Esophagus squamous epithelium (tissue), 5 donors: ENCODE measurements at places on chromosomes 5 and 9.

- no peak for DNase-seq
Measured at GRCh38 chr5:33470544-33470943, 29.8 kb downstream of the TARS1 start.

DNA sequence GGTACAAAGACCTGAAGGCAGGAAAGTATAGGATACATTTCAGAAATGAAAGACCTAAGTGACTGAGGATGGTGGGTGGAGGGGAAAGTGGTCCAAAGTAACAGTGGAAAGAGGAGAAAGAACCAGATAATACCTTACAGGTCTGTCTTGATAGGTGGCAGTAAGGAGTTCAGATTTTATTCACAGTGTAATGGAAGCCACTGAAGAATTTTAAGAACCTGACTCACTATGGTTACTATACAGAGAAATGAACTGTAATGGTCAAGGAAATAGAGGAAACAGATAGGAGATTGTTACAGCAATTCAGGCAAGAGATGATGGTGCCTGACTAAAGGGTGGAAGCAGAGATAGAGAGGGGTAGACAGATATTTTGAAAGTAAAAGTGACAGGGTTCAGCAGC is 46.5 kb downstream of the EPB41L4A start:
- no peak for DNase-seq

- DNase-seq: no peak
Measured at GRCh38 chr5:150778517-150779396, at the start of gene SMIM3. Gene SMIM3, plus strand, starts transcription at chr5:150778757. Its CDS starts 16,684 bp downstream, at chr5:150795441.

- no peak for DNase-seq
Measured at GRCh38 chr5:78215972-78216371, 78.5 kb downstream of the AP3B1 start.

DNA sequence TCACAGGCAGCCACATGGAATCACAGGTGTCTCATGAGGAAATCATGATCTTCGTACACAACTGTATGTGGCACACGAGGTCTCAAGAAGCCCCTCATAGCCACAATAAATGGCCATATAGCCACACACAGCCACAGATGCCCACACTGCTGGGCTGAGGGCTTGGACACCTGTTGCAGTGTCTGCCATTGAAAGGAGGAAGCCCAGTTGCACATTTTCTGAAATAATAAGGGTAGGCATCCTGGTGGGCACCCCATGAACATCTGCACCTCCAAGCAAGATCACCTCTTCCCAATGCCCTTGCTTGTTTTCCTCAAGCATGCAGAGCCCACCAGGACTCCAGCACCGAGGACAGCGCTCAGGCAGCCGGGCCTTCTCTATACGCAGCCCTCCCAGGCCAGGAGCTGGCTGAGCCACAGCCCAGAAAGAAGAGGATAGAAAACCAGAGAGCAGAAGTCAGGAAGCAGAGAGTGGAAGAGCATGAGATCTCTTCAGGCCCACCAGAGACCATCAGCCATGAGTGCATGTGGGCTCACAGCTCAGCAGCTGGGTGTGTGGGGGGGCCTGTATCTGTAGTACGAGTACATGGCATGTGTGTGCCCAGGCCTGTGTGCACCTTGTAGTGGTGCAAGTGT is 1.0 kb upstream of the ACSL6 start:
- no peak for DNase-seq

DNA sequence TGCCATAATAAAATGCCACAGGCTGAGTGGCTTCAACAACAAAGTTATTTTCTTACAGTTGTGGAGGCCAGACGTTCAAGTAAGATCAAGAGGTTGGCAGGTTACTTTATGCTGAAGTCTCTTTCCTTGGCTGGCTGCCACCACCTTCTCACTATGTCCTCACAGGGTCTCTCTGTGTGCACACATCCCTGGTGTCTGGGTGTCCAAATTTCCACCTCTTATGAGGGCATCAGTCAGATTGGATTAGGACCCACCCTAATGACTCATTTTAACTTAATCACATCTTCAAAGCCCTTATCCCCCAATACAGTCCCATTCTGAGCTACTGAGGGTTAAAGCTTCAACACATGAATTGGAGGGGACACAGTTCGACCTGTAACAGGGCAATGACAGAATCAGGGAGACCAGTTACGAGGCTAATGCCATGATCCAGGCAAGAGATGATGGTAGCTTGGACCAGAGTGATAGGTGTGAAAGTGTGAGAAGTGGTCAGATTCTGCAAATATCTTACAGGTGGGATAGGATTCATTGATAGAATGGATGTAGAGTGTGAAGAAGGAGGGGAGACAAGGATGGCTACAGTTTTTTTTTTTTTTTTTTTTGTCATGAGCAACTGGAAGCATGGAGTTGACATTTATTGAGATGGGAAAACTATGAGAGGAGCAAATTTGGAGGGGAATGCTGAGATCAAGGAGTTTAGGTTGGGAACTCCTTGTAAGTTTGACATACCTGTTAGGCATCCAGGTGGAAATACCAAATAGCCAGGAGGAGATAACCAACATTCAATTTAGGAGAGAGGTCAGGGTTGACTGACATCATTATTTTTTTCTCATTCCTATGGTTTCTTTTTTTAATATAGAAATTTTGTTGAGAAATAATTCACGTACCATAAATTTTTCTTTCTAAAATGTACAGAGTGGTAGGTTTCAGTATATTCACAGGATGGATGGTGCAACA is 39.6 kb upstream of the FGF1 start:
- DNase-seq: no peak

DNA sequence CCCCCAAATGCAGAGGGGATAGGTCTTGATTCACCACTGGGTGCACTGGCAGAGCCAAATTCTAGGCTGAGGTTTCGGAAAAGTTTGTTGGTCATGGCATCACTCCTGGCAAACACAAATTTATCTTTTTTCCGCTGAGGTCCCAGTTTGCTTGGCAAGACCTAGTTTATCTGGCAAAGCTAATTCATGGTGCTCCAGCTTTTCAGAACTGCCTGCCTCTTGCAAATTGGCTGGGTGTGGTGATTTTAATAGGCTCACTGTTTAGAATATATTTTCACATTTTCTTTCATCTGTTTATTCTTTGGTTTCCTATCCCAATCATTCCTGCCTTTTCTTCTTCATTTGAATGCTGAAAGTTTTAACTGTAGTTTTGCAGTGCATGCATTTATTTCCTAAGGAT is 50.5 kb upstream of the MAMDC2 start:
- DNase-seq: no peak
